M059J (cell line): ENCODE measurements at places on chromosomes 5 and 9.
A peak's percentile ranks its signal among the peaks of the same experiment; 100 is the strongest.

DNA sequence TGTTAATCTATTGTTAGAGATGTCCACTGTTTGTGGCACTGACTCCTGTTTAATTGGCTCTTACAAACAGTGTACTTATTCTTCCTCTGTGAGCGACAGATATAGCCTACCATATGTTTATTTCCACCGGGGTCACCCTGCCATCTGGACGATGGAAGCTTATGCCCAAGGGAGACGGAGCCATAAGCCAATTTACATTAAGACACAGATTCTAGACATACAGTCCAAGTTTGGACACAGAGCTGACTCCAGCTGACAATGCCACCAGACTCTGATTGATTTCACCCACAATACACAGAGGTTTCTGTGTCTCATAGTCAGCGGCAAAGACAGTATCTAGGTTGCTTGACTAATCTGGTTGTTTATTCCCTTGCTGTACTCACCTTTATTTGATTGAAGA lies 198.9 kb downstream of the ENC1 start:
- no peak for DNase-seq

GRCh38 chr9:93234600-93234999 lies 50.7 kb downstream of the WNK2 start:
- DNase-seq: no peak

DNA sequence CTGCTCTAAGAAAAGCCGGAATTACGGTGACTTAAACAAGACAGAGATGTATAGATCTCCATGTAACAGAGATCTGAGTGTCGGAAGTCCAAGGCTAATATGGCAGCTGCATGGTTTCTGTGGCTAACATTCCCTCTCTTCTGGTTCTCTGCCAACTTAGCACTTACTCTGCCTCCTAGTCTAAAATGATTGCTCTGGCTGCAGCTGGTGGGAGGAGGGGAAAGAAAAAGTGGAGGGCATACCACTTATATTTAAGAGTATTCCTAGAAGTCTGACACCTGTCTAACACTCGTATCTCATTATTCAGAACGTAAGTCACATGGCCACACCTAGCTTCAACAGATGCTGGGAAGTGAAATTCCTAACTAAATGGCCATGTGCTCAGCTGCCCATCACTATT lies 551.5 kb upstream of the TLE4 start:
- no peak for DNase-seq

GRCh38 chr9:13171261-13171660 lies 108.2 kb downstream of the MPDZ start:
- no peak for DNase-seq

DNA sequence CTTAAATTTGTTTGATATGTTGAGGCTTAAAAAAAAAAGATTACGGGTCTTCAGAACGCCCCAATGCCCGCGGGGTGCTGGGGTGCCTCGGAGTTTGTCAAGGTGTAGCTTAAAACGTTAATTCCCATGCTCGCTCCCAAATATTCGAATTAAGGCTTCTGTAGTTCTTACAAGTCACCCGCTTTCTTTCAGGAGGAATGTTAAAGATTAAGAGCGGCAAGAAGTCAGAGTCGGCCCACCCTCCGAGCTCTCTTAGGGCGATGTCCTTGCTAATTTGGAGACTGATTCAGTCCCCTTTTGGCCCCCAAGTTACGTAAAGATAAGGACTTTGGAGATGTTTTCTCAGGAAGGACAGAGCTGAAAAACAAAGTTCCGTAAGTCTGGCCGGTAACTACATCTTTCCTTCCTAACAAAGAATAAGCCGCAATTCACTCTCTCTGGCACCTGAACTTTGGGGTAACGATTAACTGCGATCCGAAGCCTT lies 746 bp upstream of the NPM1 start:
- no peak for DNase-seq

- no peak for DNase-seq
Observed at GRCh38 chr5:148820461-148821395, 5.7 kb upstream of the ADRB2 start.

DNA sequence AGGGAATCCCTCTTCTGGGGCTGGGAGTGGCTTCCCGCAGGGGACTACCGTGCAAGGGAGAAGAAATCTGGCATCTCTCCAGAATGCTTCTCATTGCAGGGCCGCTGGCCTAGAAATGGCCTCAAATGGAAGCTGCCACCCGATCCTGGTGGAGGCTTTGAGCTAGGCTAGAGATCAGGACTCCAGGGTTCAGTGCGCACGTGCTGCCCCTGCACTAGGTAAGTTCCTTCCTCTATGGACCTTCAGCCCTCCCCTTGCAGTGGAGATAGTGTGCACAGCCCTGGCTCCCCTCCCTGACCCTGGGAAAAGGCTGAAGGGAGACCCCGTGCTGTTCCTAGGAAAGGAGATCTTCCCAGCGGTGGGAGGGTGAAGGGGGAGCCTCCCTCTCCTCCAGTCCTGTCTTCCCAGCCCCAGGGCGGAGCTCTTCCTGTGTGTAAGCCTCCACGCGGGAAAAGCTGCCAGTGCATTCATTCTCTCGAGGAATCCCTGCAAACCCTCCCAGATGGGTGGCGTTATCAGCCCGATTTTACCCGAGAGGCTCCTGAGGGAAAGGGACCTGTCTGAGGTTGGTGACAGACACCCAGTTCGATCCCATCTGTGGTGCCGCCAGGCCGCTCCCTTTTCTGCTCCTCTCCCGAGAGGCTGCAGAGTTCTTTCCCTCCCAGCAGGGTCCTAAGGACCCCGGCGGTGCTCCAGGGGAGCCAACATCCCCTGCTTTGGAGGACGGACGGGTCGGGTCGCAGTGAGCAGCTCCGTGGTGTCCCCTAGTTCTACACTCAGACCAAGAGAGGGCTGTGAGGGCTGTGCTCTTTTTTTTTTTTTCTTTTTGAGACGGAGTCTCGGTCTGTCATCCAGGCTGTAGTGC lies 1.4 kb upstream of the CERCAM start:
- DNase-seq: peak; percentile 42

DNA sequence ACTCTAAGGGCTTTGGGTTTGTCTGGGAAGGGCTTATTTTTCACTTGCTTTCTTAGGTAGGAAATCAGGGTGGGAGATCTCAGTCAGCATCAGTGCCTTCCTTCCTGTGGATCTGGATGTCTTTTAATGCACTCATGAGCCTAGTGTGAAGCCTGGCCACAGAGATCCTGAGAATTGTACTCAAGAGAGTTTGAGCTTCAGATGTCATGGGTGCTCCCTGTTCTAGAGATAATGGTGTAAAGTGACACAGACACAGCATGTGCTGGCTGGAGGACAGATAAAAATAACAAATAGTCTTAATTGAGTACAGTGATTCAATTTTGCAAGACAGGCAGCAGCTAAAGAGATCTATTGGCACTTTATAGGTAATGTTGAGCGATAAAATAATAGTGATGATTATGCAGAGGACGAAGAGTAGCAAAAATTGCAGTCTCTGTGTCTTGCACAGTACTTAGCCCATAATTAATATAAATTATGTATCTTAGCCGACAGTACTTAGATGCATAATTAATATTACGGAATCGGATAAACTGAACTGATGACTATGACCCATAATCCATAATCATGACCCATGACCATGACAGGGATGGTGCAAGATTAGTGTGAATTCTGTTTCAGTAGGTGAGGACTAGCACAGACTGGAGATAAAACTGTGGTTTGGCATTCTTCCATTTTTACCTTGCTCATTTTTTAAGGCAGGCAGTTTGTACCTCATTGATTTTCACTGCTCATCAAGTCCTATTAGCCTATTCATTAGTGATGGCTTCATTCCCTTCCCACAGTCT lies 408.7 kb upstream of the PIK3R1 start:
- no peak for DNase-seq

GRCh38 chr5:79581535-79581934 lies 30.7 kb upstream of the TENT2 start:
- no peak for DNase-seq

- DNase-seq: no peak
Observed at GRCh38 chr5:157454273-157454672, 5.7 kb upstream of the NIPAL4 start.

DNA sequence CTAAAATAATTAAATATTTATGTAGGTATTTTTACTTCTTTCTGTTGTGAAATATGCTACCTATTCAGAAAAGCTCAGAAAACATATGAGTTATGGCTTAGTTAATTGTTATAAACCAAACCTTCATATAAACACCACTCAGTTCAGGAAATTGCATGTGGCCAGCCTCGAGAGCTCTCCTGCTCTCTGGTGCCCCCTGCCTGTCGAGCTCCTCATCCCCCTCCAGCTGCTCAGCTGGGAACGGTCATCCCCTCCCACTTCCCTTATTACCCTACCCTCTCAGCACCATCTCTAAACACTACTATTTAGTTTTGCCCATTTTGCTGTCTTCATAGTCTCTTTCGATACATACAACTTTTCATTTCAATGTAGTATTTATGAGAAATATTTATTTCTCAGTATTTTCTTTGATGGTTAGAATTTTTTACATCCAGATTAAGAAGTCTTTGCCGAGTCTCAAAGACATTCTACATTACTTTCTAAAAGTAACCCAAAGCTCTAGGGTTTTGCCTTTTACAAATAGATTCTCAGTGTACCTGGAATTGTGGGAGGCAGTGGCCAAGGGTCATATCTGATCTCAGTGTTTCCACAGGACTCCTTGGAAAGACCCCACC lies 51.2 kb upstream of the SEMA4D start:
- peak; percentile 69 for DNase-seq

- DNase-seq: peak; percentile 50
Observed at GRCh38 chr9:129225815-129226214, 47.8 kb upstream of the IER5L start.

- DNase-seq: peak; percentile 62
Observed at GRCh38 chr5:6705088-6705487, 8.1 kb upstream of the TENT4A start.

DNA sequence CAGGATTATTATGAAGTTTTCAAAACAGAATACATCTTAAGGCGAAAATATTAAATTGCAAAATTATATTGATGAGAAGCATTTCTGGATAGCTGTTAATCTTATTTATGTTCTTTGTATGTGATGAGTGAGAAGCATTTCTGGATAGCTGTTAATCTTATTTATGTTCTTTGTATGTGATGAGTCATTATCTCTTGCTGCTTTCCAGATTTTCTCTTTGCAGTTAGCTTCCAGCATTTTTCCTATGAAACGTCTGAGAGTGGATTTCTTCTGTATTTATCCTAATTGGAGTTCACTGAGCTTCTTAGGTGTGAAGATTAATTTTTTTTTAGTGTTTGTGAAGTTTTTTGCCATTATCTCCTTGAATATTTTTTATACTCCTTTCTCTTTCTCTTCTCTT lies 8.2 kb downstream of the TMEM232 start:
- no peak for DNase-seq

GRCh38 chr5:148387325-148387724 lies 3.6 kb downstream of the FBXO38 start:
- DNase-seq: peak; percentile 67

DNA sequence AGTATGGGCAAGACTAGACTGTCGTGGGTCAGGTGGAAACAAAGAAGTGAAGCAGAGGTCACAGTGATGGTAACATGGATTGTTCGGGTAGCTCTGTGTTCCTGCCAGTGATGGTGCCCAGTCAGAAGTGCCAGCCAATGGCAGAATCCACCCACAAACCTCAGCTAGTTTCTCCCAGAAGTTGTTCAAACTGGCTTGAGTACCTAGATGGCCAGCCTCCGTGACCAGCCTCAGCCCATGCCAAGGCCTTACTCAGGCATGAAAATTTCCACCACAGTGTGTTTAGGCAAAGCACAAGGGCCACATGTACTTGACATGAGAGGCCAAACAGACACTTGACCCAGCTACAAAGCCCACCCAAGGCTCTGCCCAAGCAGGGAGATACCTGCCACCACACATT lies 19.4 kb upstream of the BTNL9 start:
- no peak for DNase-seq

GRCh38 chr9:84851935-84852585 lies 182.5 kb downstream of the NTRK2 start:
- peak; percentile 95 for DNase-seq

- no peak for DNase-seq
Observed at GRCh38 chr9:130536701-130537107, 42.7 kb upstream of the FUBP3 start.

GRCh38 chr9:107571148-107571547 lies 81.6 kb upstream of the KLF4 start:
- DNase-seq: peak; percentile 18

GRCh38 chr9:14197325-14197858 lies 116.5 kb downstream of the NFIB start:
- DNase-seq: no peak
